ENCODE measurements at places on chromosomes 2 and 18. TPM values are rescaled to one million over a fixed set of nuclear protein-coding genes. Genes with fewer than 3 reads are reported as not detected.

CTDSP1 gene
- 76.7 TPM for total RNA-seq

PLEK gene
- 2.4 TPM for total RNA-seq

TUBB8B gene
- not detected for total RNA-seq

DNA sequence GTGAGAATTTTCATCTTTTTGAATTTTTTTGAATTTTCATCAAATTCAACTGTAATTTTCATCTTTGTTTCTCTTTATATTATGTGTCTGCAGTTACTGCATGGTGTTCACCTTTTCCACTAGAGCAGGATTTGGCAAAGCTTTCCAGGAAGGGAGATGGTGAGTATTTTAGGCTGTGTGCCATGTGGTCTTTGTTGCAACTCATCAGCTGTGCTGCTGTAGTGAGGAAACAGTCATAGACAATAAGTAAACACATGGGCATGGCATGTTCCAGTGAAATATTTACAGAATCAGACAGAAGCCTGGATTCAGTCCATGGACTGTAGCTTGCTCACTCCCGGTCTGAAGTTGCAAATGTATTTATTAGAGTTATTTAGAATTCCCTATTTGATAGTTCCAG is 120.4 kb downstream of the DCDC2C start:
- no peak overlapping the region for H3K27ac ChIP-seq
- DNase-seq = no peak
- H3K36me3 ChIP-seq = no peaks in the 10 kb centered on the region
- no peaks in the 10 kb centered on the region for H3K4me1 ChIP-seq

DNA sequence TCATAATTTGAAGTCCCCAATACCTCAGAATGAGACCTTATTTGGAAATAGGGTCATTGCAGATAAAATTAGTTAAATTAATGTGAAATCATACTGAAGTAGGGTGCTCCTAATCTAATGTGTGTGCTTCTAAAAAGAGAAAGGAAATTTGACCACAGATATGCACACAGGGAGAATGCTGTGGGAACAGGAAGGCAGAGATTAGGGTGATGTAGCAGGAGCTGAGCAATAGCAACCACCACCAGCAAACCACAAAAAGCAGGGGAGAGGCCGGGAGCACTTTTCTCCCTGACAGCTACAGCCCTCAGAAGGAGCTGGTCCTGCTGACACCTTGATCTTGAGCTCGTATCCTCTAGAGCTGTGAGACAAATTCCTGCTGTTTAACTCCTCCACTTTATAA is 24.6 kb upstream of the SCG2 start:
- H3K4me3 ChIP-seq = no peak overlapping the region
- DNase-seq = no peak
- H3K36me3 ChIP-seq = no peaks in the 10 kb centered on the region
- H3K27me3 ChIP-seq = peaks cover 7% of the 10 kb centered on the region

DNA sequence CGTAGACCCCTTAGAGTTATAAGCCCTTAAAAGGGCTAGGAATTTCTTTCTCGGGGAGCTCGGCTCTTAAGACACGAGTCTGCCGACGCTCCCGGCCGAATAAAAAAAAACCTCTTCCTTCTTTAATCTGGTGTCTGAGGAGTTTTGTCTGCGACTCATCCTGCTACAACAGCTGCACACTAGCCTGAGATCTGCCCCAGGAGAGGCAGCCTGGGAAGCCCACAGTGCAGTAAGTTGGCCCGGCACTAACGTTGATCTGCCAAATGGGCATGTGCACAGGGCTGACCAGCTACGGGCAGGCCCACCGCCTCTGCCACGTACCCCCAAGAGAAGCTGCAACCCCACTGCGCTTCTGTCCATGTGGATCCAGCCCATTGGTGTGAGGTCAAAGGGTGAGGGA is 8.4 kb upstream of the LIMS2 start:
- H3K27me3 ChIP-seq = peaks cover 5% of the 10 kb centered on the region
- H3K4me3 ChIP-seq = no peak overlapping the region
- DNase-seq = no peak
- H3K36me3 ChIP-seq = peaks cover 2% of the 10 kb centered on the region

- peak overlapping the region; percentile 97 for H3K4me3 ChIP-seq
- peak overlapping the region; percentile 99 for H3K27ac ChIP-seq
Measured at GRCh38 chr2:42569116-42569711, 782 bp downstream of the MTA3 start.
